ENCODE measurements at places on chromosomes 12 and 14.
A peak's percentile ranks its signal among the peaks of the same experiment; 100 is the strongest.

GRCh38 chr12:113844495-113845210 lies 121.5 kb downstream of the RBM19 start:
- no peak for DNase-seq

- no peak for DNase-seq
Measured at GRCh38 chr14:22178333-22178839, 410.6 kb downstream of the DAD1 start.

- no peak for DNase-seq
Measured at GRCh38 chr14:99382781-99383471, 97.7 kb downstream of the SETD3 start.

DNA sequence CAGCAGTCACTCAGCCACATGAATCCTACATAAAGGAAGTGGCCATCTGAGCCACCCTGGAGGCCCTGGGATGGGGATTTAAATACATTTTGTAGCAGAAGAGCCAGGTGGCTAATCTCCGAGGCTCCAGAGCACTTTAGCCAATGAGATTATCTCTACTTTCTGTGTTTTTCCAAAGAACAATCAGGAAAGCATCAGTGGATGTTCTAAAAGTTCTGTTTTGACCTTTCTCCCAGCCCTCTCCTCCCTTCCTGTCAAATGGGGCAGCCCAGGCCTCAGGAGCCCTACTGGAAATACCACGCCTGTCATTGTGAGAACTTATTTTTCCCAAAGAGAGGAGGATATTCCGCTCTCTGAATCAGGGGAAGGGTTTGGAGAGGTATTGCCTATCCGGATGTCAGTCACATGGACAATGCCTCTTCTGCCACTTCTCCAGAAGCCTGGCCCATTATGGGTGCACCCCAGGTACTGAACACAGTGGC lies 336.8 kb upstream of the FKBP4 start:
- no peak for DNase-seq

DNA sequence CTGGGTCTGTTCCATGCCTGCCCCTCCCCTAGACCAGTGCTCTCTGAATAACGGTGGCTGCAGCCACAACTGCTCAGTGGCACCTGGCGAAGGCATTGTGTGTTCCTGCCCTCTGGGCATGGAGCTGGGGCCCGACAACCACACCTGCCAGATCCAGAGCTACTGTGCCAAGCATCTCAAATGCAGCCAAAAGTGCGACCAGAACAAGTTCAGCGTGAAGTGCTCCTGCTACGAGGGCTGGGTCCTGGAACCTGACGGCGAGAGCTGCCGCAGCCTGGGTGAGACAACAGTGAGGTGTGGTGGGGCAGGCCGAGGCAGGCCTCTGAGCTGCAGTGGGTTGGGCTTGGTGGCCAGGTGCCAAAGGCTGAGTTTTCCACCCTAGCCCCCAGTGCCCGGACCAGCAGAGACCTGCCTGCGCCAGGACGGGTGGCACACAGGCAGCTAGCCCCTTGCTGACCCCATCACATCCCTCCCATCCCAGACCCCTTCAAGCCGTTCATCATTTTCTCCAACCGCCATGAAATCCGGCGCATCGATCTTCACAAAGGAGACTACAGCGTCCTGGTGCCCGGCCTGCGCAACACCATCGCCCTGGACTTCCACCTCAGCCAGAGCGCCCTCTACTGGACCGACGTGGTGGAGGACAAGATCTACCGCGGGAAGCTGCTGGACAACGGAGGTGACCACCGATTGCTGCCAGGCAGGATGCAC lies 28.2 kb upstream of the LRP1-AS start:
- DNase-seq, result peak; percentile 18

GRCh38 chr14:31703056-31703455 lies 141.9 kb downstream of the NUBPL start:
- no peak for DNase-seq

GRCh38 chr14:105045710-105046326 lies 19.4 kb downstream of the GPR132 start:
- peak; percentile 90 for DNase-seq

DNA sequence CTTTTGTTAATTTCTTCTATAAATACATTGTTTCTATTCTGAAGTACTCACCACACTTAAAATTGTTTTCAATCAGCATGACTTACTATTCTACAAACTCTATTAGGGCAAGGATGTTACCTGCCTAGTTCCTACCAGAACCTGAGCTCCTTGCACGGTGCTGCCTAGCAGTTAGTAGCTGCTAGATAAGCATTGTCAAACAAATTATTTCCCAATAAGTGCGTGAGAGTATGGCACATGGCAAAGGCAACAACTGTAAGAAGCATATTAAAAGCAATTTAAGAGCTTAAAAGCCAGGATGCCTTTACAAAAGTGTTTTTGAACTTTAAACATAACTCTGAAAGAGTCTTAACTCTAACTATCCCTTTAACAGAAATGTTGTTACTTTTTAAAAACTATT lies 8.2 kb upstream of the LYZ start:
- no peak for DNase-seq

- no peak for DNase-seq
Measured at GRCh38 chr14:59918824-59919569, 947 bp upstream of the LRRC9 start.

GRCh38 chr12:70011353-70011752 lies 186.3 kb downstream of the MYRFL start:
- no peak for DNase-seq

GRCh38 chr14:95488376-95489213 lies 27.9 kb downstream of the SYNE3 start:
- no peak for DNase-seq

GRCh38 chr12:11958221-11959091 lies 112.3 kb upstream of the BCL2L14 start:
- no peak for DNase-seq

- DNase-seq, result no peak
Measured at GRCh38 chr12:94831081-94831751, 172.3 kb downstream of the NDUFA12 start.

DNA sequence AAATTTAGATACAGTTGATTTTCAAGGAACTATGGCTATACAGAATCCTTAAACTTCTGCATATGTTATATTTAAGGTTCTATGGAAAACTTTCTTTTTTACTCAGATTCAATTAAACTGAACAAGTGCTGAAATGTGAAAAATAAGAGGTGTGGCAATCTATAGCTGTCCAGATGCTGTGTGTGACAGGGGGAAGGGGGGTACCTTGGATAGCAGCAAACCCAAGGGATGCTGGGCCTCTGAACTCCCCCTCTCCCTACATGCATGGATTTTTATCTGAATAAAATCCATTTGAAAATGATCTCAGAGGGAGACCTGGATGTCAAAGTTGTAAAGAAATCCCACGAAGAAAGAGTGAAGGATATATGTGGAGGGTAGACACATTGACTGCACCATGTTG lies 82.8 kb upstream of the CCDC198 start:
- no peak for DNase-seq
